CD14-positive monocyte (primary cell): ENCODE measurements at places on chromosomes 2 and 18.

DNA sequence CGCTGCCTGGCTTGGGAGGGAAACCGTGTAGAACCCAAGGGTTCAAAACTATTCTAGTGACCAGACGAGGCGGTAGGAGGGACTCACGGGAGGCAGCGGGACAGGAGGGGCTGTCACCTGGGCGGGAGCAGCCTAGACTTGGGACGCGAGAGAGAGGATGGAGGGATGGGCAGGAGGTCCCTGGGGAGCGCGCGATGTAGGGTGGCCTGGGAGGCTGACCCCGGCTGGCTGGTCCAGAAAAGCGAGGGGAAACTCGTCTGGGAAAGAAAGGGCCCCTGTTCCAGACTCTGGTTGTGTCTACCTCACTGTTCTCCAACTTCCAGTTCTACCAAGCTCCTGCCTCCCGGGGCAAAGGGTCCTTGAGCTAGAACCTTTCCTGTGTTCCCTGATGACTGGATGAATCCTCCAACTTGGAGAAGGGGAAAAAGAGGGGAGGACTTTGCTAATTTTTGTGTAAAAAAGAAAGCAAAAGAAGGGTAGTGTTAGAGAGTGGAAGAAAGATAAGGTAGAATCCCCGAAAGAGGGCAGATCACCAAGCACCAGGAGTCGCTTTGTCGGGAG is 1.4 kb downstream of the DOK6 start:
- no peak for DNase-seq

- no peak for DNase-seq
Observed at GRCh38 chr2:237669628-237670392, 42.4 kb downstream of the LRRFIP1 start.

GRCh38 chr2:230053753-230054478 is 14.8 kb downstream of the SLC16A14 start:
- no peak for DNase-seq

- DNase-seq: no peak
Observed at GRCh38 chr2:14137643-14138042, 494.9 kb upstream of the LRATD1 start.
